Mammary epithelial cell (primary cell): ENCODE measurements at places on chromosomes 5 and 9. TPM values are rescaled to one million over a fixed set of nuclear protein-coding genes. Genes with fewer than 3 reads are reported as not detected.
A peak's percentile ranks its signal among the peaks of the same experiment; 100 is the strongest.

The SPATA31E1 gene
- polyA plus RNA-seq = not detected

The GAS1 gene
- 1.4 TPM for polyA plus RNA-seq

The TICAM2 gene
- polyA plus RNA-seq = 0.23 TPM

The MZB1 gene
- polyA plus RNA-seq = not detected

The ZNF883 gene
- 1.8 TPM for polyA plus RNA-seq

The GGTA1 gene
- polyA plus RNA-seq = not detected

The CER1 gene
- polyA plus RNA-seq = not detected

The SLC45A2 gene
- not detected for polyA plus RNA-seq

DNA sequence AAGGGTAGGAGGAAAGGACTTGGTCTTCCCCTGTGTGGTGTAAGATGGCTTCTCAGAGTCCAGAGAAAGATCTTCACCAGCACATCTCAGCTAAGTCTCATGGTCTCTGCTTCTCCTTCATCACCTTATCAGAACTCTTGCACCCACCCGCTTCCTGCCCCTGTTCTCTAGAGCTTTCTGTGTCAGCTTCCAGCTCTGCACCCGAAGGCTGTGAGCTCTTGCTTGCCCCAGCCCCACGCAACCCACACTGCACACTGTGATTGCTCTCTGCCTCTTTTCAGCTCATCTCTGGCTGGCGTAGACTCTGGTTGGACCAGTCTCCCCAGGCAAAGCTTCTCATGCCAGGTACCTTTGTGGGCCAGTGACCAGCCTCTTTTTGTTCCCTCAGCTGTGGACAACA lies 93.2 kb upstream of the RAPGEF1 start:
- DNase-seq = no peak

DNA sequence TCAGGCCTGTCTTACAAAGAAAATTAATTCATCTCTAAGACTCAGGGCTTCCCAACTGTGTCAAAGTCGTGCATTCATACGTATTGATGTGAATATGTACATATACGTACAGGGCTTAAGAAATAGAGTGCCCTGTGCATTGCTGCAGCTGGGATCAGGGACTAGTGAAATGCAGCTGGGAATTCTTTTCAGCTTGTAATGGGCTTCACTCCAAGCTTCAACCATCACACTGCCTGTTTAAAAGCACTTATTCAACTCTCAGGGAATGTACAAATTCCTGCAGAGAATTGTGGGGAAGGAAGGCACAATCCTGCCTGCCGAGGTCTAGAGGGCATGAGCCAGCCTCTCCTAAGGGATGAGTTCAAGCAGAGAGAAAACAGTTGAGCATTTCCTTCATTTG lies 59.6 kb upstream of the MAN2A1 start:
- DNase-seq = no peak

- DNase-seq = no peak
Measured at GRCh38 chr5:72206994-72207393, 99.7 kb downstream of the MAP1B start.

DNA sequence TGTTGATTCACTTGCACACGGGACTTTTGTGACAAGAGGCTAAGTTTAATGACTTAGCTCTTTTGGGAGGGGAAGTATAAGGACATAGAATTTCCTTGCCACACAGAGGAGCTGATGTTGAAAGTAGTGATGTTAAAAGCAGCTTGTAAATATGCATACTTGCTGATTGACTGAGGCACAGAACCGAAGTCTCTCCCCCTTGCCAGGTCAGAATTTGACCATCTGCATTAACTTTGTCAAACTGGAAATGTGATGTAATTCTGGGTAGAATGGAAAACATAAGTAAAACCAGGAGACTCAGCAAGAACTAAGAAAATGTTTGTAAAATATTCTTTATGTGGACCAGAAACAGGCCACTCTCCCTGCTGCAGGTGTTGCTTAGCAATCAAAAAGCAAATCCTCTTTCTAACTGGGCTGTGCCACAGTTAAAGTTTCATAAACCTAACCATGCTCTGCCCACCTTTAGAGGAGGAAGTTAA lies 284.2 kb downstream of the NR3C1 start:
- no peak for DNase-seq

GRCh38 chr9:130896233-130897014 lies at the start of gene QRFP:
TSS of gene QRFP (minus strand) at chr9:130896812. CDS start at chr9:130893838, 2,974 bp downstream.
- no peak for DNase-seq

GRCh38 chr9:137247135-137247915 lies 3.8 kb upstream of the STPG3 start:
- no peak for DNase-seq

GRCh38 chr9:78777747-78778146 lies 480.8 kb downstream of the PSAT1 start:
- no peak for DNase-seq

- DNase-seq = no peak
Measured at GRCh38 chr9:109269081-109269480, 51.8 kb downstream of the EPB41L4B start.

DNA sequence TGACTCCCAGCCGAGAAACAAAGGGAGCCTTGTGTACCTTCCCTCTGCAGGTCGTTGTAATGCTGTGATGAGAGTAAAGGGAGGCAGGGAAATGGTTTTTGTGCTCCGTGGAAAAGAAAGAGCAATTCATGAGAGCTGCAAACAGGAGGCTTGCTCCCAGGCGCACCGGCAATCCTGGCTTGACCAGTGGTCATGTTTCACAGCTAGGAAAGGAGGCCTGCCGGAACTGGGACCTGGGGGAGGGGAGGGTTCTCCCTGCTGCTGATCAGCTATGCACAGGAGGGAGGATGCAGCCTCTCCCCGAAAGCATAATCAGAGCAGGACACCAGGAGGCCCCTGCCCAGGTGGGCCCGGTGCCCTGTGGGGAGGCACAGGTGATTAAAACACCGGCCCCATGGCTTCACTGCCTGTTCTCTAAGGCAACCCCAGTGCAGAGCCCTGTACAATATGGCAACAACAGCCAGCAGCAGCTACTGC lies 131.3 kb downstream of the ZDHHC21 start:
- peak; percentile 47 for DNase-seq

DNA sequence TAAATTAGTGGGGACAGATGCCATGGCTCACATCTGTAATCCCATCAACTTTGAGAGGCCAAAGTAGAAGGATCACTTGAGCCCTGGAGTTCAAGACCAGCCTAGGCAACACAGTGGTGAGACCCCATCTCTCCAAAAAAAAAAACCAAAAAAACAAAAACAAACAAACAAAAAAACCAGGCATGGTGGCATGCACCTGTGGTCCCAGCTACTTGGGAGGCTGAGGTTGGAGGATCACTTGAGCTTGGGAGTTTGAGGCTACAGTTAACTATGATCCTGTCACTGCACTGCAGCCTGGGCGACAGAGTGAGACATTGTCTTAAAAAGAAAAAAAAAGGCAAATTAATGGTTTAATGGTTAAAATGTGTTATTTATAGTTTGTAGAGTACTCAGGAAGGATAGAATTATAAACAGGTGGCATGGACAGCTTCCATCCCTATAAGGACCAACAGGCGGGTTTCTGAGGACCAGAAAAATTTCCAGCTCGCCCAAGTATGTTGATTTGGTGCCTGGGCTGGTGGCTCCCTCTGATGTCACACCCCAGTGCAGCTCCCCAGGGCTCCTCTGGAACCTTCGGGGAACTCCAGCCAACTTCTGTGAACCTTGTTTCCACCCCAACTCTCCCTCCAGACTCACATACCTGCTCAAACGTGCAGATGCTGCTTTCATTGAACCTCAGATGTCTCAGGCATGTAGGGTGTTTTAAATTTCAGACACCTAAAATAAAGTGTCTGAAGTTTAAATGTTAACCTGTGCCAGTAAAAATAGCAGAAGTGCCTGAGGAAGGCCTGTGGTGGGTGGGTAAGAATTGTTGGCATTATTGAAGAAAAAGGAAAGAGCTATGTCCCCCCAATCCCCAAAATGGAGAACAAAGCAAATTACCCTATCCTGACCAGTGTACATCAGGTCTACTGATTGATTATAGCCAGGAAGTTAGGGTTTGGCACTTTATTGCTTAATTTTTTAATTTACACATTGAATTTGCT lies 69.0 kb downstream of the TRIO start:
- DNase-seq = no peak

DNA sequence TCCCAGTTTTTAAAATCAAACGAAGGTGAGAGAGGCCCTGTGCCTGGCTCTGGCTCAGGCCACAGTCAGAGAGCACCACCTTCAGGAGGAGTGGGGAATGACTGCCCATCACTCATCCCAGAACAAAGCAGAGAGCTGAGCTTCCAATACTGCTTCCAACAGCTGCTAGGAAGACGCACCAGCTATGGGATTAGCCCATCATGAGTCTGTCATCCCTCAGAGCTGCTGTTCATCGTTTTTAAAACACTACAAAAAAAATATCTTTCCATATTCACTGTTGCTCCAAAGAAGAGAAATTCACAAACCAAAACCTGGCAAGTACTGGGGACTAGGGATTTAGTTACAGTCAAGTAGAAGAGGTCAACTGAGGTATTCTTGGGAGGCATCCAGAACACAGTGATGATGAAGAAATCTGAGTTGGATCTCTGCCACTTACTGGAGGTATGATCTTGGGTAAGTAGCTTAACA lies 102.4 kb downstream of the CDK5RAP2 start:
- peak; percentile 75 for DNase-seq

DNA sequence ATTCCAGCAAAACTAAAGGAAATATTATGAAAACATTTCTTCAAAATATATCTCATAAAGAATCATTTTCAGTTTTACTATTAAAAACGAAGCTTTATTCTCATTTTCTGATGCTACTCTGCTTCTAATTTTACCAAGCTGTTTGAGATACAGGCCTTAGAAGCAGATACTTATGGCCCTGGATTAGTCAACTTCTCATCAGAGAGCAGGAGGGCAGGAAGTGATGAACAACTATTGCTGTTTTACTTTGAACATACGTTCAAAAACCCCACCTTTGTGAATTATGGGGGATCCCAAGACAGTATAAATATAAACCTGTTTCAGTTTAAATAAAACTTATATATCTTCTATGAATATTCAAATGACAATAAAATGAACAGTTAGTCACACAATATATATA lies 16.0 kb downstream of the MPDZ start:
- DNase-seq = no peak

GRCh38 chr9:6855860-6856259 lies 98.1 kb downstream of the KDM4C start:
- DNase-seq = no peak

GRCh38 chr9:23766613-23767012 lies 59.4 kb downstream of the ELAVL2 start:
- no peak for DNase-seq

- peak; percentile 7 for DNase-seq
Measured at GRCh38 chr5:112703866-112704820, 33.5 kb upstream of the APC start.

- DNase-seq = peak; percentile 19
Measured at GRCh38 chr9:134136118-134136995, 475 bp downstream of the WDR5 start.

DNA sequence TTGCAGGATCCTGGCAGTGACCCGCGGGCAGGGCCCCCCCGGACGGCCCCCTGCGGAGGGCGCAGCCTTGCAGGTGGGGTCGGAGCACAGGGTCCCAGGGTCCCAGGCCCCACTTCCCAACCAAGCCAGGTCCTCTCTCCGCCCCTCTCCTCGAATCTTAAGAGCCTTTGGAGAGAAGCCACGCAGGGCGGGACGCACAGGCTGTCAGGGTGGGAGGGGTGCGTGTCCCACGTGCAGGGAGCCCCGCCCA lies 18.4 kb upstream of the EGFL7 start:
- DNase-seq = peak; percentile 39

- DNase-seq = no peak
Measured at GRCh38 chr9:136020206-136020605, 59.0 kb upstream of the UBAC1 start.

GRCh38 chr5:58090704-58091103 lies 369.2 kb downstream of the PLK2 start:
- no peak for DNase-seq

GRCh38 chr5:90434116-90434714 lies 24.7 kb upstream of the CETN3 start:
- peak; percentile 3 for DNase-seq

DNA sequence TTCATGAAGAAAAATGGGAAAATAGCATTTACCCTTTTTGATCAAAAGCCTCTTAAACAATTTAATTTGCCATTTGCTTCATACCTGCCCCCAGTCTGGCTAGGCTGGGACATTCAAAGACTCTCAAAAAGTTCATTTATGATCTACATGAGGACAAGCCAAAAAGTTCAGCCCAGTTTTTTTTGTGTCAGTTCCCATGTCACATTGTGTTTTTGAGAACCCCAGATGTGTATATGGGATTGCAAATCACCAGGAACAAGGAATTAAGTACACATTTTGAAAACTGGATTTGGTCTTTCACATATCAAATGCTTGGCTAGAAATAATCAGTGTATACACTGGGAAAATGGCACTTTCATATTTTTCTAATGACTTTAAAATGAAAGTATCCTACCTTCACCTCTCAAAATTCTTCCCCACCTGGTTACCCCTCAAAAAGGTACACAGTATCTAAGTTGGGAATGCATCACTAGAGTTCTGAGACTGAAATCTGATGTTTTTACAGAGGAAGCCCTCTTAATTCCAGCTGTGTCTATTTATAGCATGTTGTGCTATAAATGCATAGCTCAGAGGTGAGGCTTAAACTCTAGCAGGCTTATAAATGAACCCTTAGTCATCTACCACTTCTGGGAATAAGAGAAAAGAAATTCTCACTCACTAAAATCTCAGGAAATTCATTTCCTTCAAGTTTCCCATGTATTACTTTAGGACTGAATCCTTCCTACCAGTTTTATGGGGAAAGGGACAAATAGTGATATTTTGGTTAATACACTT lies 9.3 kb downstream of the STOM start:
- DNase-seq = peak; percentile 51

DNA sequence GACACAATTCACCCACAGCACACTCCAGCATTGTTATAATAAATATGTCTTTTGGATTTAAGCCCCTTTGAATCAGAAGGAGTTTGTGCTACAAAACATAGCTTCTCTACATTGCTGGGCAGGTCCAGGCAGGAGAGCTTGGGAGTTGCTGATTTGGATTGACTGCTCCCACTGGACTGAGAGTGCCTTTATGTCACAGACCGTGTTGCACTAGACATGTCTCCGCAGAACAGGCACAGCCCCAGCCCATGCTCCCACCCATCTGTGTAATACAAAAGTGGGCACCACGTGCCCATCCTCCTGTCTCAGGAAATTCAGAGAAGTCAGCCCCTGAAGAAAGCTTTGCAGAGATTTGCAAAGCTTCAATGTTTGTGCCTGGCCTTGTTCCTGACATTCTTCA lies 117.1 kb downstream of the MED10 start:
- no peak for DNase-seq

DNA sequence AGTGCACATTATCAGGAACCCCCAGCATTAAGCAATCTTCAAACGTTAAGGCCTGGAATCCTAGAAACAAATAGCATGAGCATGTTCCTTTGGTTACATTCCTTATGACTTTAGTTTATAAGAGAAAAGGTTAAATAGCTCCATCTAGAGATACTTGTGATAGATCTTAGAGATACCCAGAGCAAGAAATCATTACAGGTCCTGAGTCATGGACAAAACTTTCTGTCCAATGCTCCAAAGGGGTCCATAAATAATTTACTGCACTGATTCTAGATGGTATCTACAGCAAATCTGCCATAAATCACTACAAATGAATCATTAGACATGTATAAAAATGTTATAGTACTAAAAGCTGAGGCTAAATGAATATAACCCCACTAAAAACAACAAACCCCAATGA lies 139.6 kb downstream of the HTR1A start:
- no peak for DNase-seq

GRCh38 chr5:122846051-122846550 lies 688 bp downstream of the SNX24 start:
- peak; percentile 76 for DNase-seq

- no peak for DNase-seq
Measured at GRCh38 chr9:37812773-37813379, 12.3 kb downstream of the DCAF10 start.

GRCh38 chr5:58753446-58753845 lies 170.6 kb downstream of the RAB3C start:
- DNase-seq = no peak

GRCh38 chr5:163163858-163164257 lies 273.5 kb upstream of the CCNG1 start:
- peak; percentile 1 for DNase-seq
